ENCODE measurements at places on chromosomes 7 and 10. TPM values are rescaled to one million over a fixed set of nuclear protein-coding genes. Genes with fewer than 3 reads are reported as not detected.

DNA sequence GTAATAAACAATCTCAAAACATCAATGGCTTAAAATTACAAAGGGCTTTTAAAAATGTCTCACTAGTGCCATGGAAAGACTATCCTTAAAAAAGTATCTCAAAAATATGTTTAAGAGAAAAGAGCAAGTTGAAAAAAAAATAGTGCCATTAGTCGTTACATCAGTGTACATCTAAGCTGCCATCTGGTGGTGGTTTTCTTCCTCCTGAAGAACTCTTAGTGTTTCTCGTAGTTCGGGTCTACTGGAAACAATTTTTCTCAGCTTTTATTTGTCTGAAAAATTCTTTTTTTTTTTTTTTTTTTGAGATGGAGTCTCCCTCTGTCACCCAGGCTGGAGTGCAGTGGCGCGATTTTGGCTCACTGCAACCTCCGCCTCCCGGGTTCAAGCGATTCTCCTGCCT lies 5.9 kb upstream of the GARIN1A start:
- no peak for DNase-seq

GRCh38 chr7:132386201-132386681 lies 190.0 kb downstream of the PLXNA4 start:
- peak; percentile 25 for DNase-seq

DNA sequence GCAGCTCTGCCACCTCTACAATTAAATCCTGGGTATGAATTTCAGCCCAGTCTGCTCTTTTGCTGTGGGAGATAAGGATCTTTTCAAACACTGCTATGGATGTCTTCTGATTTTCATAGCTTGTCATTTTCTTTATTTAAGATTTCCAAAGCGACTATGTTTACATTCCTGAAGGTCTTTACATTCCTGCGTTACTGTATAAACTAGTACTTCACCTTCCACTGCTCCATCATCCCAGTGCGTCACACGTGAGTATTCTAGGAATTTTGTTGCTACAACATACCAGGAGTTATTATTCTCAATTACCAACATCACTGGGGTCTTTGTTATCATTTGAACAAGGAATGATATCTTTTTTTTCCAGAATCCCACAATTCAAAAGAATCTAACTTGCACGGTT lies 944.7 kb downstream of the SORCS3 start:
- DNase-seq: no peak

- DNase-seq: no peak
Observed at GRCh38 chr7:8152489-8153192, 109.3 kb downstream of the ICA1 start.

GRCh38 chr7:11436773-11437524 lies 395.0 kb downstream of the THSD7A start:
- DNase-seq: no peak

GRCh38 chr7:52838981-52839411 lies 196.4 kb upstream of the POM121L12 start:
- DNase-seq: no peak

- peak; percentile 62 for DNase-seq
Observed at GRCh38 chr10:34526758-34527730, 288.1 kb downstream of the PARD3 start.

DNA sequence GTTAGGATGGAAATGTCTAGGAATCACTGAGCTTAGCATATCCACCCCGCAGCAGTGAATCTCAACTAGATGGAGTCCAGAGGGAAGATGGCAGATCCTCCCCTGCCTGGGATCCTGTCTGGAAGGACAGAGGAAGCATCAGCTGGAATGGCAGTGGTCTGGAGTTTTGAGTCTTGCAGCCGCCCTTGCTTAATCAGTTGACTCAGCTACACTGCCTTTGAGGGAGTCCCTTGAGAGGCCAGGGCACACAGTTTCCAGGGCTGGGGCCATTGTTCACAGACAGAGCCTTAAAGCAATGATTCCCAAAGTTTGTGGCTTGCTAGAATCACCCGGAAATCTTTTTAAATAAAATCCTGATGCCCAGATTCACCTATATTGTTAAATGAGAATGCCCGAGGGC lies 128.1 kb downstream of the NT5C2 start:
- DNase-seq: no peak

- no peak for DNase-seq
Observed at GRCh38 chr10:106038246-106038645, 1126.3 kb downstream of the SORCS1 start.

DNA sequence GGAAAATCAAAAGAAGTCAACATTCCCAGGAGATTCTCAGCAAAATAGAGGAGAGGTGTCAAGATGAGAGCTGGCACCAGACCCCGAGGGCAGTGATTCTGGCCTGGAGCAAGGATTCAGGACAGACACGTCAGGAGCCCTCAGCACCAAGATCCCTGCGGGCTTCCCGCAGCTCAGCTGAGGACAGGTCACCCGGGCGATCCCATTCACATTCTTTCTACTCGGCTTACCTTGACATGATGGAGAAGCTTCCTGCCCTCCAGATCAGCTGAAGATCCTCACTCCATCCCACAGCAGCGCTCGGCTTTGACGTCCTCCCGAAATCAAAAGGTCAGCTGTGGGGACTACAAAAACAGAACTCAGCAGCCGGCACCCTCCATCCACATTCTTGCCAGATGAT lies 139.1 kb downstream of the DLG5 start:
- DNase-seq: no peak

DNA sequence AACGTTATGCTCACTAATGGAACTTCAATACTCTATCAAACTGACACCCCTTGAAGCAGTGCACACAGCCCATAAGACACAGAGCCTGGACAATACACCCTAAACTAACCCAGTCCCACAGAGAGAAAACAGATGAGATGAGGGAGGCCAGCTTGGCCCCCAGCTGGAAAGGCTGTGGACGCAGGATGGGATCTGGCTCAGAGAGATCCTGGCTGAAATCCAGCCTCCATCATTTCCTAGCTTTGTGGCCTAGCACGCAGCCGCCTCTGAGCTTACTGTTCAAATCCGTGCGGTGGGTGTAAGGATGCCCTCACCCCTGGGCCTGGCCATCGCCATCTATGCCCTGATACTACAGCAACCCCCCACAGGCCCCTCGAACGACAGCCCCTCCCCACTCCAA lies 32.7 kb downstream of the SNX8 start:
- no peak for DNase-seq

GRCh38 chr7:16606704-16607103 lies 38.9 kb downstream of the ANKMY2 start:
- no peak for DNase-seq

DNA sequence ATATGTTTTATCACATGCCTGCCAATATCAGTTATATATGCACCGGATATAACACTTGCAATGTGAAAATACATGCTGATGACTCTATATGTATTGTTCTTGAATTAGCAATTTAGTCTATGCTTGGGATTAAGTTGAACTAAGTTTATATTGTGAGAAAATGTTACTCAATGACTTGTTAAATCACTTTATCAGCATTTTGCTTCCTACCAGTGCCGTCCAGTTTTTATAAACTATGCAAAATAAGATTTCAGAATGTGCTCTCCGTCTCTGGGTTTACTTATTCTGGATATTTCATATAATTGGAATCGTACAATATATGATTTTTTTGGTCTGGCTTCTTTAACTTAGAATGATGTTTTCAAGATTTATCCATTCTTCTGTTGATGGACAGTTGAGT lies 25.5 kb upstream of the SLC26A3 start:
- no peak for DNase-seq

DNA sequence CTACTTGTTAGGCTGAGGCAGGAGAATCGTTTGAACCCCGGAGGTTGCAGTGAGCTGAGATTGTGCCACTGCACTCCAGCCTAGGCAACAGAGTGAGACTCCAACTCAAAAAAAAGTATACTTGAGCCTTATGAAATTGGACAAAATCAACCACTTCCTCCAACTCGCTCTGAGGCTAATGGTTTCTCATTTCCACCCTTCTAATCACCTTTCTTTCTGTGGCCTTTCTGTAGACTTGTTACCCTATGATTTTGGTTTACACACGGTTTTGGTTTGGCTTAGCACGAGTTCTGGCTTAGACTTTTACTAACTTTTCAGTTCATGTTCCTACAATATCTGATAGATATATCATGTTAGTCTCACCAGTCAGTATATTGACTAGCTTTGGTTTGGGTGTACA lies 152.0 kb downstream of the PHTF2 start:
- no peak for DNase-seq

DNA sequence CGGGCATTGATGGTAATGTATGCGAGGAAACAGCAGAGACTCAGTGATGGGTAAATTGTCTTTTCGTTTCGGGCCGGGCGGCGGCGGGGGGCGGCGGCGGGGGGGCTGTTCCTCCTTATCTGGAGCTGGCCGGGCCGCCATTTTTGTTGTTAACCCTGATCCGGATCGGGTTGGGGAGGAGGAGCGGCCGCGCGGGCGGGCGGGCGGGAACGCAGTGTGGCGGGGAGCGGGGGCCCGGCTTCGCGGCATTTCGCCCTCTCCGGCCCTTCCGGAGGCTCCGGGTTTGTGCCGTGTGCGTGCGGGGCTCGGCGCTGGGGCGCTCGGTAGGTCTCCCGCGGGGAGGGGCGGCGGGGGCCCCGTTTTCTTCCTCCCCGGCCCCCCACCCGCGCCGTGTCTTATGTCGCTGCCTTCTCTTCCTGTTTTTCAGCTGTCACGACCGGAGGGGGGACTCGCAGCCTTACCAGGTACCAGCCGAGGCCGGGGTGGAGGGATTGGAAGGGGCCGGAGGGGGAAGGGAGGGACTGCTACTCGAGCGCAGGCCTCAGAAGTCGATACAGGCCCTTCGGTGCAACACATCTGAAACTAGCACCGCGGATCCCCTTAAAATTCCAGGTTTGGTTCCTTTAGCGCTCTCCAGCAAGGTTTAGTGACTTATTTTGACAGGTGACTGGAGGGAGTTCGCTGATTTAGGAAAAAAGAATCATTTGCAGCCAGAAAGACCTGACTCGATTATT lies 820 bp downstream of the WAC start:
- peak; percentile 62 for DNase-seq

DNA sequence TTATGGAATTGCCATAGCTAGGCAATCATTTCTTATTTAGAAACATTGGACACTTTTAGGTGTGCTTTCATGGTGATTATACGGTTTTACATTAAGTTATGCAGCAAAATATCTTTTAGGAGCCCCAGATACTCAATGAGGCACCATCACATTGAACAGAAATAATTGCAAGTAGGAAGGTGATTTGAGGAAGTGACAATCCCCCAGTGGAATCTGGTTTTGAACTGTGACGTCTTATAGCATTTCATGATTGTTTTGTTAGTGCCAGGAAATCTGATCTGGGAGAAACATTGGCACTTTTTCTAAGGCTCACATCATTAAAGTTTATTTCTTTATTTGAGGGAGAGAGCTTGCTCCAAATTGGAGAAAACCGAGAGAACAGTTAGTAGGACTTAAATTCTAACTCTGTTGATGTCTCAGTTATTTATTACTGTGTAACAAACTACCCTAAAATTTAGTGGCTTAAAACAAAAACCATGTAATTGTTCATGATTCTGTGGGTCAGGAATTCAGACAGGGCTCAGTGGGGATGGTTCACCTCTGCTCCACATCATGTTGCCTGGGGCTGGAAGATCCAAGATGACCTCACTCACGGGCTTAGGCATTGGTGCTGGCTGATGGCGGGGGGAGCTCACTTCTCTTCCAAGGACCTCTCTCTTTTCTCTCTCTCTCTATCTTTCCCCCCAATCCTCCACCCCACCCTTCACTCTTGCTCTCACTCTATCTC lies 78.2 kb upstream of the STEAP1B start:
- DNase-seq: peak; percentile 87

GRCh38 chr7:22855049-22855392 lies 32.4 kb upstream of the TOMM7 start:
- no peak for DNase-seq

GRCh38 chr7:17043012-17043877 lies 161.5 kb upstream of the AGR3 start:
- DNase-seq: no peak

GRCh38 chr10:70956029-70956759 lies 67.8 kb upstream of the PCBD1 start:
- DNase-seq: no peak

- DNase-seq: no peak
Observed at GRCh38 chr7:90717296-90718060, 121.4 kb downstream of the CDK14 start.

DNA sequence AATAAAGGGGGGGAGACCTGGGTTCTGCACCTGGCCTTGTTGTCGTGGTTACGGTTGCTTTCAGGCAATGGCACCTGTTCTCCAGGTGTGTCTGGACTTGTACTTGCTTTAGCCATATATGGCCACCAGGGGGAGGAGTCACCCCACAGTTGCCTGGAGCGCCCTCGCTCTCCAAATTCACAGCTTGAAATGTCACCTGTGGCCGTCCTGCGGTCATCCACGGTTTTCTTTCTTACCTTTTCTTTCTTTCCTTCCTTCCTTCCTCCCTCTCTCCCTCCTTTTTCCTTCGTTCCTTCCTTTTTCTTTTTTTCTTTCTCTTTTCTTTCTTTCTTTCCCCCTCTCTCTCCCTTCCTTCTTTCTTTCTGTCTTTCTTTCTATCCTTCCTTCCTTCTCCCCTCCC lies 157.2 kb upstream of the ZNF92 start:
- peak; percentile 17 for DNase-seq

DNA sequence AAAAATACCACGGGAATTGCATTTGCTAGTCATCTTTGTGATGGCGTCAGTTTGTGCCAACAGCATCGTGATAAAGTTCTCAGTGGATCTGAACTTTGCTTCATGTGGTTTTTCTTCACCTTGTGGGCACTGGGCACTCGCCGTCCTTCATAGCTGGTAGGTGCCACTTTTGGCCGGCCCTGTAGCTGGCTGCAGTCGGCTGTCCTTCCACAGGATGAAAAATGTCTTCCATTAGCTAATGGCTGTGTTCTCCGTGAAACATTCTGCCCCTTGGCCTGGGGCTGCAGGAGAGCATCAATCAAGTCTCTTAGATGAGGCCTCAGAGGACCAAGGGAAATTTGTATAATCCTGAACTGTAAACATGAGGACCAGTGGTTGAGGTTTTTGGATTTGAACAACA lies 145.3 kb downstream of the DYNC1I1 start:
- DNase-seq: no peak

DNA sequence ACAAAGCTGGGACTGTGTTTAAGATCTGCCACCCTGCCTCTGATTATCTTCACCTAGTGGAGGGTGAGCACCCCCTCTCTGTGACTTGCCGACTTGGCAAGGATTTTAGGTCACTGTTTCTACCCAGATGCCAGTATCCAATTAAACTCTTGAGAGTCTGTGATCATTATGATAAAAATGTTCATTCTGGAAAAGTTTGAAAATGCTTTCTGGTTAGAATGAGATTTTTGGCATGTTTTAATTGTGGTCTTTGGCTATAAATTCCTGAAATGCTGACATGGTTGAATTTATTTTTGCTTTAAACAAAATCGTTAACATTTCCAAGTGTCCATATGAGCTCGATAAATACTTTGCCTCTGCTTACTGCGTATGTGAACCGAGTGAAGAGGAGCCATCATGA lies 221.4 kb downstream of the BICC1 start:
- peak; percentile 21 for DNase-seq

The WASHC2C gene
- 21.6 TPM for total RNA-seq

The ZP3 gene
- 0.44 TPM for total RNA-seq

The CPN1 gene
- not detected for total RNA-seq

The RASA4B gene
- total RNA-seq: 0.12 TPM

The ADAM12 gene
- total RNA-seq: 15.8 TPM

The EZH2 gene
- 19.4 TPM for total RNA-seq

The DIP2C gene
- 10.7 TPM for total RNA-seq

The DRGX gene
- total RNA-seq: 0.10 TPM

The LIPN gene
- 0.10 TPM for total RNA-seq

The KLLN gene
- not detected for total RNA-seq

The MRM2 gene
- total RNA-seq: 28.0 TPM

The FAM25C gene
- not detected for total RNA-seq

The TMEM178B gene
- total RNA-seq: not detected

The FUOM gene
- total RNA-seq: 10.8 TPM

The PDAP1 gene
- 156 TPM for total RNA-seq

Data from MG63 (cell line).